Activated T-helper 1 cell treated with anti-CD3 and anti-CD28 coated beads, Interleukin-12 subunit alpha, Interleukin-12 subunit beta, Interleukin-2, Interleukin-4 antibody, amounts not matched to agents 30 ng/mL and 10 ng/mL and 1 ng/mL, durations not matched to agents 14 hours and 24 hours and 36 hours (primary cell): ENCODE measurements at places on chromosomes 1 and 21. TPM values are rescaled to one million over a fixed set of nuclear protein-coding genes. Genes with fewer than 3 reads are reported as not detected.

KRTAP13-2 gene
- not detected in 2 replicates for total RNA-seq

ZMYND12 gene
- not detected in 2 replicates for total RNA-seq

NLRP3 gene
- 0.12 TPM in 1 of 2 replicates, not detected in the other for total RNA-seq

LMX1A gene
- total RNA-seq: not detected in 2 replicates

SLC35F3 gene
- 7.9 and 8.2 TPM in 2 replicates for total RNA-seq

GPR37L1 gene
- not detected in 2 replicates for total RNA-seq

GCSAML gene
- 0.16 TPM in 1 of 2 replicates, not detected in the other for total RNA-seq

GNAT2 gene
- 0.44 and 1.2 TPM in 2 replicates for total RNA-seq

DNA sequence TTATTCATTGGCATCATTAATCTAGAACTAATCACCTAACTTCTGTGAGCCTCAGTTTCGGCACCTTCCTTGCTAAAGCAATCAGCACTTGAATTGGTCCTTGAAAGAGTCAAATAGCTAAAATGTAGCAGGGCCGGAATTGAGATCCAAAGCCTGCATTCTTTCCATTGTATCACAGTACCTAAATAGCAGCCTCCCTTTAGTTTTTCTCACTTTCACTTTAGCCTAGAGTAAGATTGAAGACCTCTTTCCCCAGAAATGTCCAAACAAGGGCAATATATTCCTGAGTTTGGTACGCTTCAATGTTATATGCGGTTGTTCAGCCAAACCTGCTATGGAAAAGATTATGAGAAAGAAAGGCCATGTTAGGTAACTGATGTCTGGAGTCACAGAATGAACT lies 121.9 kb upstream of the BMP8A start:
- DNase-seq: no peak

GRCh38 chr1:234913771-234914170 lies 214.9 kb downstream of the TOMM20 start:
- DNase-seq: no peak

DNA sequence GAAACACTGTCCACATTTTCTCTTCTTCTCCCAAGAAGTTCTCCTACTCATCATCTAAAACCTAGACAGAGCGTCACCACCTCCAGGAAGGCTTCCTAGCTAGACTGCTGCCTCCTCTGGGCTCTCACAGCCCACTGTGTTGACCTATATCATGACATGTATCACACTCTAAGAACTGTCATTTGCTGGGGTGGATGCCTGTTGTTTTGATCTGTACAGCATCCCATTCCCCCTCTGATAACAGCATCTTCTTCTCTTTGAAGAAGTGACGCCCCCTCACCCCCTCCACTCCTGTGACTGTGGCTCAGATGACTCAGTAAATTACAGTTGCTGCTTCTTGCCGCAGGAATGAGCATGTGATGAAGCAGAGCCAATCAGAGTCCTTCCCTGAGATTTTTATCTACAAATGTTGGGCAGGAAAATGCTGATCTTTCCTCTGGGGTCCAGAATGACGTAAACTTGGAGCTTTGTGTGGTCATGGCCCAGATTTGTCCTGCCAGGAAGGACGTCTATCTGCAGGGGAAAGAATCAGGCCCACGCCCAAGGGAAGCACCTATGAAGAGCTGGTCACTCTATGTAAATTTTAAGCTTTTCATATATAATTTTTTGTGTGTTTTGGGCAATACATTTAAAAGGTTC lies 28.0 kb upstream of the FOXO6 start:
- DNase-seq: no peak

GRCh38 chr1:94068096-94068998 lies 52.6 kb downstream of the ABCA4 start:
- DNase-seq: no peak

DNA sequence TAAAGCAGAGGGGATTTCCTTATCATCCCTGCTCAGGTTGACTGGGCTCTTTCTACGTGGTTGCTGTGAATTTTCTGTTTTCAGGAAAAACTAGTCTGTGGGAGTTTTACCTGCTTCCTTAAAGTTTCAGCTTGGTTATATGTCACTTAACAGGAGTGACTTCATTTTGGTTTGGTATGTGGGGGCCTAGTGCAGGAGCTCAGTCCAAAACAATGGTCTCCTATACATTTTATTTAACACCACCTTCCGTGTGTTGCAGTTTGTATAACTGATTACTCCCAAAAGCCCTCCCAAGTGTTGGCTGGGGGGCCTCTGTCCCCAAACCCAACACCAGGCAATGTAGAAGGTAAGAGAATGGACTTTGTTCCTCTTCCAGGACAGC lies 5.3 kb downstream of the IL23R start:
- DNase-seq: no peak

DNA sequence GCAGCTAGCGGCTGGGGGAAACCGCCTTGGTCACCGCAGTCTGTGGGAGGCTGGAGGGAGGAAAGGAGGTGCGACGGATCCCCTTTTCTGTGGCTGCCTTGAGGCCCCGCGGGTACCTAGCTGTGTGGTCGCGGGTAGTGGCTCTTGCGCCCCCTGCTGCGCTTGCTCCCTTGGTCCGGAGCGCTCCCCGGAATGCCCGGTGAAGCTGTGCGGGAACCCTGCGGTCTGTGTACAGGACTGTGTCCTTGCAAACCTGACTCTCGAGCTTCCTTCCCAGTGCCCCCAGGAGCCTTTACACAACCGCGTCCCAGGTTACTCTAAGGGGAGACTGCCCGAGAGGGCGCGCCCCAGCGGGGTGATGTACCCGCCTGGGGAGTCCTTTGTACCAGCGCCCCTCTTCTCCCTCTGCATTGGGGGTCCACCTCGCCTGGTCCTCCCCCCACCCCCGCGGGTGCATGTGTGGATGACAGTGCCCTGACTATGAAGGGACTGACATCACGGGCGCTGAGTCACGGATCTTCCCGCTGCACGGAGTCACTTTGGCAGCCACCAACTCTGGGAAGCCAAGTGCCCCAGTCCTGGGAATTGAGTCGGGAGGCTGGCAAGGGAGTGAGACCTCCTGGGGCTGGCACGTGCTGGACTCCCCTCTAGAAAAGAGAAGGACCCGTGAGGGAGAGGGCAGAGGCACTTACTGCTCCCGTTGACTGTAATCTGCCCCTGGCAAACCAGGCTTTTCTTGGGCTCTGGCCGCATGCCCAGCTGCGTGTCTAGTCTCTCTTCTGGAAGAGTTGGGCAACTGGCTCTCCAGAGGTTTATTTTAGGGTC lies 816 bp downstream of the IL6R start:
- DNase-seq: peak; percentile 36

- no peak for DNase-seq
These were observed 267.7 kb downstream of the AKT3 start for GRCh38 chr1:243582326-243582725.

DNA sequence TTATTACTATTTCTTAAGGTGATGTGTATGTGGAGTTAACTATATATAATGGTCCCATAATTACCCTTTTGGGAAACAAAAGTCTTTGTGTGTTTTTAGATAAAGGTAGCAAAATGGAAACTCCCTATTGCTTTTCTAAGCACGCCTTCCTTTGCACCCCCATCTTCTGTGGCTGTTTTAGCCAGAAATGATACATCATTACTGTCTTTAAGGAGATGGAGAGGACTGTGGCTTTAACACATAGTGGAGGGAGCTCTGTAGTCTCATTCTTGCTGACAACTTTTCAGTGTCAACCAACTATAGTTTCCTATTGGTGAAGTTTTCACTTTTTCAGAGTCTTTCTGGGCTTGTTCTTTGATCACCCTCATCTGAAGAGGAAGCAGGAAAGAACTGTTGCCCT lies 1.0 kb downstream of the APOBEC4 start:
- peak; percentile 34 for DNase-seq

DNA sequence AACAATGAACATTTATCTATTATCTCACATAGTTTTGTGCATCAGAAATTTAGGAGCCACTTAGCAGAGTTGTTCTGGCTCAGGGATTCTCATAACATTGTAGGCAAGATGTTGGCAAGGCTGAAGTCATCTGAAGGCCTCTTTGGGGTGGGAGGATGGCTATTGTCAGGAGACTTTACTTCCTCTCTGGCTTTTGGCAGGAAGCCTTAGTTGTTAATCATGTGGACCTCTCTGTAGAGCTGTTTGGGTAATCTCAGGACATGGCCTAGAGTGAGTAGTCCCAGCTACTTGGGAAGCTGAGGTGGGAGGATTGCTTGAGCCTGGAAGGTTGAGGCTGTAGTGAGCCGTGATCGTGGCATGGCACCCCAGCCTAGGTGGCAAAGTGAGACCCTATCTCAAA lies 40.2 kb downstream of the RASAL2 start:
- DNase-seq: no peak

DNA sequence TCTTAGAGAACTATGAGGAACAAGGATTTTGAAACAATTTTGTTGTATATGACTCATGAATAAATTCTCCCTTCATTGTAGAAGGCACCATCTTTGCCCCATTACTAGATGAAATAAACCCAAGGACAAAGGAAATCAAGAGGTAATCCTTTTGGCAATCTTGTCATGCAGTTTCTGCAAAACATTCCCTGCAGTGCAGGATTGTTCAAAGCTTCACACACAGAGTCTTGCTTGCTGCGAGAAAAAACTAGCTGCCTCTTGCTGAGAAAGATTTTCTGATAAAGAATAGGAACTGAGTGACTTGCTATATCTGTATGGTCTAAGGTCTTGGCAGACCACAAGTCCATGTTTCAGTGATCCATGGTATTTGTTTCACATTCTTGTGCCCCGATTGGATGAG lies 657.4 kb upstream of the ADGRL4 start:
- DNase-seq: no peak

- DNase-seq: no peak
These were observed at the start of gene FABP3 for GRCh38 chr1:31373056-31373896. FABP3 (minus strand) TSS chr1:31373076; CDS start chr1:31373014, 62 bp downstream.

DNA sequence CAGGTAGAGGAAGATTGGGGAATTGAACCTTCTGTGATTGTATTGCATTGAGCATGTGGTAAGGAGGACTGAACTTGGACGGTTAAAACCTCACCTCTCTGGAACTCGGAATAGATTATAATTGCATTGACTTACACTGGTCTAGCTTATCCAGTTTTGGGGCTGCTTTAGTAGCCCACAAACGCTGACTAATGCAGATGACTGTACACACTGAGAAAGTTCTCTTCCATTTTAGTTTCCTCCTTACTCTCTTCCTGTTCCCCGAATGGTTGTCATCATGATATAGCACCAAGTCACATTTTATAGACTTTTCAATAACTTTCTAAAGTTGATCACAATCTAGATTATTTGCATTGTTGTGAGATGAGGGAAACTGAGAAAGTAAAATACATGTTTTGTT lies 78.2 kb downstream of the NFIA start:
- no peak for DNase-seq

- no peak for DNase-seq
These were observed 12.5 kb downstream of the ZBTB21 start for GRCh38 chr21:41997657-41998056.

- no peak for DNase-seq
These were observed 852 bp downstream of the TMEM50A start for GRCh38 chr1:25338986-25339385.

GRCh38 chr1:195082183-195082582 lies 1526.1 kb downstream of the KCNT2 start:
- no peak for DNase-seq

- no peak for DNase-seq
These were observed 181.2 kb downstream of the DPYD start for GRCh38 chr1:97739596-97740103.

GRCh38 chr1:151372058-151372934 lies at the start of gene SELENBP1:
SELENBP1 (minus strand) TSS chr1:151372705; CDS start chr1:151372641, 64 bp downstream.
- DNase-seq: no peak

DNA sequence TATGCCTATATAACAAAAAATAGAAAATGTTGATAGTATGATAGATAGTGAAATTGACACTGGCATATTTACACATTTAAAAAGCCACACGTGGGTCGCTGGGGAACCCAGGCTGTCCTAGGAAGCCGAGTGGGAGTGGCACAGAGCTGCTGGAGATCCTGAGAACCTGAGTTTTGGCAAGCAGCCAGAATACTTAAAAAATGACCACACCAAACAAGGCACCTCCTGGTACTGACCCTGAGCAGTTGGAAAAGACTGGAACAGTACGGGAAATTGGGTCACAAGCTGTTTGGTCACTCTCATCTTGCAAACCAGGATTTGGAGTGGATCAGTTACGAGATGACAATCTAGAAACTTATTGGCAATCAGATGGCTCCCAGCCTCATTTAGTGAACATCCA lies 111.5 kb downstream of the ZFYVE9 start:
- no peak for DNase-seq

DNA sequence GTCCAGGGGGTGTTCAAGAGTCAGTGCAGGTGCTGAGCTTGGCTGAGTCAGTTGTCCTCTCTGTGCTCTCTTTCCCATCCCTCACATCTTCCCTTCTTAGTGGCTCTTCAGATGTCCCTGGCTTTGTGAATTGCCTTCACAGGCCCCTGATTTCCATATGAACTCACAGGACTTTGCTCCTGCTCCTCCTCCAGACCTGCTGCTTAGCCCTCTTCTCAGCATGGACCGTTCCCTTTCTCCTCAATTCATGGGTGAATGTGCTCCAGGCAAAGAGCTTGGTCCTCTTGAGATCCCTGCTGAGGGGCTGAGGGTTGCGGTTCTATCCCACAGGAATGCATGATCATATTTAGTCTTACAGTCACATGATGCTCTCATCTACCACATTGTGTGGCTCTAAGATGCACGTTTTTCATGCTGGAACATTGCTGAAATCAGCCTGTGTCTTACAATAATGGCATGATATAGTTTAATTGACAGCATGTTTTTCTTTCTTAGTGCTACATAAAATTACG lies 30.5 kb downstream of the CACNA1E start:
- no peak for DNase-seq
